ENCODE measurements at places on chromosomes 3 and 15.
A peak's percentile ranks its signal among the peaks of the same experiment; 100 is the strongest.

- peak; percentile 34 for DNase-seq
These were observed 298.6 kb downstream of the ADAMTS17 start for GRCh38 chr15:100043068-100043641.

GRCh38 chr15:31457161-31457560, 130.5 kb downstream of the KLF13 start:
- peak; percentile 57 for DNase-seq

- DNase-seq, result no peak
These were observed 10.0 kb upstream of the SCN10A start for GRCh38 chr3:38826001-38826400.

DNA sequence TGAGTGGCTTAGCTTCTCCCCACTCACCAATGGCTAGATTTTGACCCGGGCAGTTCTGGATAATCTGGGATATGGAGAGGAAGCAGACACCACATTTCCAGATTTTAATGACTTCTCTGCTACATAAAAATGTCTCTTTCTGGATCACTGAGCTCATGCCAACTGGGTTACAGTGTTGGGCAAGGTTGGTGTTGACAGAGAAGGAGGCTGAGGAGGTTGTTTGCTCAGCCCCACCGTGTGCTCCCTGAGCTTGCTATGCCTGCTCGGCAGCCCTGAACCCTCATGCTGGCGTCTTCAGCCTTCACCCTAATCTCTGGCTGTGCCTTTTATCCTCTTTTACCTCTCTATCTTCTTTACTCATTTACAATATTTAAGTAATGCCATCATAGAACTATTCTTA, 53.0 kb upstream of the KPNA4 start:
- DNase-seq, result no peak

- DNase-seq, result no peak
These were observed 8.4 kb downstream of the PARP14 start for GRCh38 chr3:122688996-122689395.

DNA sequence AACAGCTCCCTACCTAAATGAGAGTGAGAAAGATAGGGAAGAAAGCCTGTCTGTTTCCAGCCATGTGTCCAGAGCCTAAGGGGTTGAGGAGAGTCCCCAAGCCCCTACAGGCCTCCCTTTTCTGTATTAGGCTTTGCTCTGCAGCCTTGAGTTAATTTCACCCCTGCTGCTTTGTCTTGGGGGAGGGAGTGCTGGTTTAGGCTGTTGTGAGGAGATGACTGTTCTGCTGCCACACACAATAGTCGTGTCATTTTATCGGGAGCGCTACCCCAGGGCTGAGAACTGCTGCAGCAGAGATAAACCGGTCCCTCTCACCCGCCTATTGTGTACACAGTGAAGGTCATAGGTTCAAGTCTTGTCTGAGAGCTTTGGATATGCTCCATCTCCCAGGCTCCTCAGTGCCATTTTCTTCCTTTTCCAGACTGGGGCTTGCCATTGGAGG, 1.4 kb downstream of the ZNF609 start:
- DNase-seq, result no peak

DNA sequence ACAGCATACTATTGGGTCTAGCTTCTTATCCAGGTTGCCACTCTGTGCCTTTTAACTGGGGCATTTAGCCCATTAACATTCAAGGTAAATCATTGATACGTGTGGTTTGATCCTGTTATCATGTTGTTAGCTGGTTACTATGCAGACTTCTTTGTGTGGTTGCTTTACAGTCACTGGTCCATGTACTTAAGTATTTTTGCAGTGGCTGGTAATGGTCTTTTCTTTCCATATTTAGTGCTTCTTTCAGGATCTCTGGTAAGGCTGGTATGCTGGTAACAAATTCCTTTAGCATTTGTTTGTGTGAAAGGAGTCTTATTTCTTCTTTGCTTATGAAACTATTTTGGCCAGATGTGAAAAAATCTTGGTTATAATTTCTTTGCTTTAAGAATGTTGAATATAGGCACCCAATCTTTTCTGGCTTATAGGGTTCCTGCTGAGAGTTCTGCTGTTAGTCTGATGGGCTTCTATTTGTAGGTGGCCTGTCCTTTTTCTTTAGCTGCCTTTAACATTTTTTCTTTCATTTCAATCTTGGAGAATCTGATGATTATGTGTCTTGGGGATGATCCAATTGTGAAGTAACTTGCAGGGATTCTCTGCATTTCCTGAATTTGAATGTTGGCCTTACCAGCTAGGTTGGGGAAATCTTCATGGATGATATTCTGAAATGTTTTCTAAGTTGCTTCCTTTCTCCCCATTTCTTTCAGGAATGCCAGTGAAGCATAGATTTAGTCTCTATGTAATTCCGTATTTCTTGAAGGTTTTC, 39.3 kb downstream of the CCR1 start:
- DNase-seq, result no peak

All from left forelimb (tissue), 1 donor.